ENCODE measurements at places on chromosomes 7 and 10. TPM values are rescaled to one million over a fixed set of nuclear protein-coding genes. Genes with fewer than 3 reads are reported as not detected.

DNA sequence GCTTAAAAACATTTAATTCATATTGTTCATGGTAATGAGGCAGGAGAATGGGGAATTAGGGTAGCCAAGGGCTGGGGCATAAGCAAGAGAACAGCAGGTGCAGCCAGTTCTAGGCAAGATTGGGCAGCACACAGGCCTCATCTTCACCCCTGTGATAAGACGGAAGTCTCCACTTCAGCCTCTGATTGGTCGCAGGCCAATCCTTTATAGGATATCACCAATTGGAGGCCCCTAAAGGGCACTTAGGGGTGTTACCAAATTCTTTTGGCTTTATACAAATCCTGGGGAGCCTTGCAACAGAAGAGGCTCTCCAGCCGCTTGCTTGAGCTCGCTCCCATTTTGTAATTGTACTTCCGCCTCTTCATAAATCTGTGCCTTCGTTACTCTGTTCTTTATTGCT lies 231.1 kb downstream of the REEP3 start:
- DNase-seq: no peak

Gene NEUROG3
- not detected for total RNA-seq

- no peak for DNase-seq
Observed at GRCh38 chr10:35133586-35133985, 6.9 kb downstream of the CREM start.

Gene SP8
- total RNA-seq: not detected

DNA sequence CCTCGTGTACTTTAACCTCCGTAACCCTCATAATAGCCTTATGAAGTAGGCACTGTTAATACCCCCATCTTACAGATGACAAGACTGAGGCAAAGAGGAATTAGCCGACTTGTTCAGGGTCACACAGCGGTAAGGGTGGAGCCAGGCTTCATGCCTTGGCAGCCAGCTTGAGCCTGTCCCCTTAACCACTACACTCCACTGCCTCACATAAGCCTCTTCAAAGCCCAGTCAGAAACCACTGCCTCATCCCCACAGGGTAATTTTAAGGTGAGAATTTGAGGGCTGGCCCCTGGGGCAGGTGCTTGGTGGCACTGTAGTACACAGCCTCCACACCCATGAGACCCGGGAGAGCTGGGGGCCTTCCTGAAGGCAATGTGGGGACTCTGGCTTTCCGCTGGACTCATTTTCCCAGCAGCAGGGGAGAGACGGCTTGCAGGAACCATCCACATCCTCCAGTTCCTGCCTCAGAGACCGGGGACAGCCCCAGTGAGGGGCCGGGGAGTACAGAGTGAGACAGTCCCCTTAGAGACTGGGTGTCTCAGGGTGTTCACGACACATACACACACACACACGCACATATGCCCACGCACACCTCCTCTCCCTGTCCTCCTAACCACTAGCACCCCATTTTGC lies 7.6 kb upstream of the C10orf105 start:
- DNase-seq: no peak

Gene EBLN1
- total RNA-seq: not detected

- DNase-seq: no peak
Observed at GRCh38 chr10:96606216-96606615, 19.4 kb upstream of the TM9SF3 start.

DNA sequence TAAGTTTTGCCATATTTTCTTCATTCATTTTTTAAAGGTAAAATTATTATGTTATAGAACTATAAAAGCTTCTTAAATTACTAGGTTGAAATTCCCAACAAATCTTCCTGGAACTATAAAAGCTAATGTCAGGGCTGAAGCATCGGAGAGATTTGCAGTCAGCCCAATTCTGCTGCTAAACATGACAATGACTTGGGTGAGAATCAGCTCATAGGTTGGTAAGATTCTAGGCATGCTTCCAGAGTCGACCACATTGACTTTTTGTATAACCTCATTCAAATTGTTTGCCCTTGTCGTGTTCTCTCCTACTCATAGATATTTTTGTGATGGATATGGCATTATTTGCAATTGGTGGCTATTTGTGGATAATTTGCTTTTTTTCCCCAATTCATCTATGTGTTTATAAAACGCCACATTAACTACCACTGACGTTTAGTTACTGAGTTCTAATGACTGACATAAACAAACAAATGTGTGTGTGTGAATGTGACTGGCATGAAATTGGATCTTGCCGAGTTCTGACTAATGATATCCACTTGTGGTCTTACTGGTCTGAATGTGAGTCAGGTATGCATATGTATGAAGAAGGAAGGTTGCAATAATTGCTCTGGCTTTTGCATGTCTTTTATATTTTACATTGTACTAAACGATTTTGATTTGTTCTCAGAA lies 579.8 kb downstream of the PARD3 start:
- no peak for DNase-seq

GRCh38 chr7:27576360-27576944 lies 86.2 kb downstream of the HIBADH start:
- peak; percentile 46 for DNase-seq

GRCh38 chr7:86950360-86950759 lies 109.1 kb downstream of the ELAPOR2 start:
- DNase-seq: peak; percentile 35

GRCh38 chr7:98655611-98656010 lies 38.5 kb downstream of the NPTX2 start:
- no peak for DNase-seq

DNA sequence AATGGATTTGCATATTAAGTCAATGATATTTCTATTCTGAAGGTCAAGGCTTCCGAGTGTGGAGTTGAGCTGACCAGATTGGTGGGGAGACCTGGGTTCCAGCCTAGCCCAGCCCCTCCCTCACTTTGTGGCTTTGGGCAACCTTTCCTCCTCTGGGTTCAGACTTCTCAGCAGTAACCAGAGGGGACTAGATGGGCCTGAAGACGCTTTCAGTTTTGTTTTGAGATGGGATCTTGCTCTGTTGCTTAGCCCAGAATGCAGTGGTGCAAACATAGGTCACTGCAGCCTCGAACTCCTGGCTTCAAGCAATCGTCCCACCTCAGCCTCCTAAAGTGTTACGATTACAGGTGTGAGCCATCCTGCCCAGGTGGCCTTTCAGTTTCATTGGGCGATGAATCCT lies 68.1 kb upstream of the LEP start:
- no peak for DNase-seq

Gene CTTNBP2
- total RNA-seq: 0.27 TPM

DNA sequence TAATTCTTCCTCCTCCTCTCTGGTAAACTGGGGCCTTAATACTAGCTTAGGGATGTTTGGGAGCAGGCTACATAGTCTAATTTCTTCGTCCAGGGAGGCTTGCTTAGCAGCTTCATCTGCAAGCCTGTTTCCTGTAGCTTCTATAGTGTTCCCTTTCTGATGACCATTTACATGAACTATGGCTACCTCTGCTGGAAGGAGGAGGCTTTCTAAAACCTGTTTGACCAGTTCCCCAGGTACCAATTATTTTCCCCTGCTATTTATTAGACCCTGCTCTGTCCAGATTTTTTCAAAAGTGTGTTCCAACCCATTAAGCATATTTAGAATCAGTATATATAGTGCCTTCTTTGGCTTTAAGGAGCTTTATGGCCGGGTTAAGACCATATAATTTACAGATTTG lies 38.8 kb upstream of the DNAH11 start:
- DNase-seq: no peak

Gene ZNF736
- 79.8 TPM for total RNA-seq

GRCh38 chr7:31134246-31135188 lies 82.4 kb downstream of the ADCYAP1R1 start:
- DNase-seq: peak; percentile 46

Gene LIPN
- not detected for total RNA-seq

DNA sequence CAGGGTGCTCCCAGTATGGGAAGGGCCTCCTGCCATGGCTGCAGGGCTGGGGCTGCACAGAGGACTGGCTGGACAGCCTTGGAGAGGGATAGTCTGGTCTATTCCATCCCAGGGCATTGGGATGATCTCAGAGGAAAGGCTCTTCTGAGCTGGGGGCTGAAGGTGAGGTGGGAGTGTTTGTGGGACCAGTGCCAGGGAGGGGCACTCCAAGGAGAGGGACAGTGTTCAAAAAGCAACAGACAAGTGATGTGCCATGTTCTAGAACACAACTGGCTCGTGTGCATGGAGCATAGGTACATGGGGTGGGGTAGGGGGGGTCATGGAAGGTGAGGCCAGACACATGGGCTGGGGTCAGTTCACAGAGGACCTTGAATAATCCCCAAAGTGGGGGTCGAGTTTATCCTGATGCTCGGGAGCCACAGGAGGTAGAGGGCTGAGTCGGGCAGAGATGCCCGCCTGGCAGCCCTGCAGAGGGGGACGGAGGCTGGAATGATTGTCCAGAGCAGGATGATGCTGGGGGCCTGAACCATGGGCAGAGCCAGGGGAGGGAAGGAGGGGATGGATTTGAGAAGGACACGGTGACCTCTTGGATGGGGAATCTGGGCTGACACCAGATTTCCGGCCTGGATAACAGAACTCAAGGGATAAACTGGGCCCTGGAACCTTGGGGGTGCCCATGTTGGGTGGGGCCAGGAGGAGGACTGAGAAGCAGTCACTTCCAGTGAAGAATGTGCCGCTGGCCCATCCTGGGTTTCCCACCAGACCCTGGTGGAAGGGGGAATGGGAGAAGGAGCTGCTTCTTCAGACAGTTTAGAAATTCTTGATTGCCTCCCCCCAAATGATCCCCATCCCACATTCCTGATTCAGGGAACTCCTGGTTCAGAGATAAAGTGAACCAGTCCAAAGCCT lies 50.4 kb downstream of the NEURL1 start:
- no peak for DNase-seq

Gene SLC13A1
- 0.10 TPM for total RNA-seq
